Thyroid gland (tissue), 4 donors: ENCODE measurements at places on chromosomes 13 and 19. TPM values are rescaled to one million over a fixed set of nuclear protein-coding genes. Genes with fewer than 3 reads are reported as not detected.

Gene SNAPC2
- total RNA-seq: 14.0 TPM

Gene TSPAN16
- not detected for total RNA-seq

Gene COMMD6
- total RNA-seq: 279 TPM

DNA sequence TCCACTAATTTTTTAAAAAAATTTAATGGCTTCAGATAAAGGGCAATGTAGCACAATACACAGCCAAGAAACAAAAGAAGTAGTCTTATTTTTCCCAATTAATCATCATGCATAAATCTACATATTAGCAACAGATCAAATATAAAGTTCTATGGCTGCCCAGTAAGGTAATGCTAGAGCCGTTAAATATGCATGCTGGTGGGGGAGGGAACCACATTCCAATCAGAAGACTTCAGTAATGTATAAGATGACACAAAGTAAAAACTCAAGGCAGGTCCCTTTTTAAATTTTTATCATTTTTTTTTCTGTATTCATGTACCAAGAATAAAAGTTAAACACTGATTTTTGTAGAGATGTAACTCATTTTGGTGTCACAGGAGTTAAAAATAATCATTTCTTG lies 62.0 kb downstream of the MPHOSPH8 start:
- no peak for DNase-seq

DNA sequence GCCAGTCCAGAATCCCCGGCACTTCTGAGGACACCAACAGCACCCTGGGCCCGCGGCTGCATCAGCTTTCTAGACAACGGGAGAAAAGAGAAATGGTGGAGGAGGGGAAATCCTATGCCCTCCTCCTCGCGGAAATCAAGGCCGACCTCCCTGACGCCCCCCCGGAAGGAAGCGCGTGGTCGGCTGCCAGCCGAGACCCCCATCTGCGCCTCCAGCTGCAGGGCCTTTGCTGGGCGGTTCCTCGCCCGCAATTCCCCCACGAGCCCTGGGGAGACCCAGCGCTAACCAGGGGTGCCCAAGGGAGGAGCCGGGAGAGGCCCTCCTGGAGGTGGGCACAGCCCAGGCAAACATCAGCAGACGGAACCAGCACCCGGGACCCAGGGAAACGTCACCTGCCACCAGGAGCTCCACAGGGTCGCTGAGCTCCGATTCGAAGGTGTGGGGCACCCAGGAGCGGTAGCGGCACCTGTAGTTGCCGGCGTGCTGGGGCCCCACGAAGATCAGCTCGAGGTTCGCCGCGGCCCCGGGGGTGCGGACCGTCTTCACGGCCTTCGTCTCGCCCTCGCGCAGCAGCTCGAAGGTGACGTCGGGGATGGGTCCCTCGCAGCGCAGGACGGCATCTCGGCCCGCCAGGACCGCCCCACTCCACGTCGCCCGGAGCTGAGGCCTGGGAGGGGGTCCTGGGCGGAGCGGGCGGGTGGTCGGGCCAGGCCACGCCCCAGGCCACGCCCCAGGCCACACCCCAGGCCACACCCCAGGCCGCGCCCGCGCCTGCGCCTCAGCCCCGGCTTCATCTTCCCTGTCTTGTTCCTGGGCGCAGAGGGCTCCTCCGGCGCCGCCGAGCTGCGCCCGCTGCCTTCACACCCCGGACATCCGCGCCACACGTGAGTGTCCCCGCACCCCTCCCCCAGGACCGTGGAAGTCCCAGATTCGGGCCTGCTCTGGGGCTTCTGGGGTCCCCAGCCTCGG lies 6.0 kb downstream of the A1BG start:
- DNase-seq: peak; percentile 45

DNA sequence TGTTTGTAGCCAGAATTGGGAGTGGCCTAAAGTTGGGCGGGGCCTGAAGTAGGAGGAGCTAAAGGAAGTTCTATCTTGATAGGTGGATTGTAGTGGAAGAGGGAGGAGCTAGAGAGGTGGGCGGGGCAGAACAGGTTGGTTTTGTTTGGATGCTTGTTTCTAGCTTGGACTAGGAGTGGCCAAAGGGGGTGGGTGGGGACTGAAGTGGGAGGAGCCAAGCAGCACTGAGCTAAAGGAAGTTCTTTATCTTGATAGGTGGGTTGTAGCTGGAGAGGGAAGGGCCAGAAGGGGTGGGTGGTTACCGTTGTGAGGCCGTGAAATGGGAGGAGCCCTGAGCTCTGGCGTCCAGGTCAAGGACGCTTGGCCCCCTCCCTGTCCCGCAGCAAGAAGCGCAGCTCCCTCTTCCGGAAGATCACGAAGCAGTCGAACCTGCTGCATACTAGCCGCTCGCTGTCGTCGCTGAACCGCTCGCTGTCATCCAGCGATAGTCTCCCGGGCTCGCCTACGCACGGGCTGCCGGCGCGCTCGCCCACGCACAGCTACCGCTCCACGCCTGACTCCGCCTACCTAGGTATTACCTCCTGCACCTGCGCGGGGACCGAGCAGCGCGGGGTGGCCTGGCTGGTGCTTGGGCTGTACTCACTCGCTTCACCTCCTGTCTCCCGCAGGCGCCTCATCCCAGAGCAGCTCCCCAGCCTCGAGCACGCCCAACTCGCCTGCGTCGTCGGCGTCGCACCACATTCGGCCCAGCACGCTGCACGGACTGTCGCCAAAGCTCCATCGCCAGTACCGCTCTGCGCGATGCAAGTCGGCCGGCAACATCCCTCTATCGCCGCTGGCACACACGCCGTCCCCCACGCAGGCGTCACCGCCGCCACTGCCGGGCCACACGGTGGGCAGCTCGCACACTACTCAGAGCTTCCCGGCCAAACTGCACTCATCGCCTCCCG lies 8.0 kb downstream of the DNASE2 start:
- DNase-seq: peak; percentile 60

DNA sequence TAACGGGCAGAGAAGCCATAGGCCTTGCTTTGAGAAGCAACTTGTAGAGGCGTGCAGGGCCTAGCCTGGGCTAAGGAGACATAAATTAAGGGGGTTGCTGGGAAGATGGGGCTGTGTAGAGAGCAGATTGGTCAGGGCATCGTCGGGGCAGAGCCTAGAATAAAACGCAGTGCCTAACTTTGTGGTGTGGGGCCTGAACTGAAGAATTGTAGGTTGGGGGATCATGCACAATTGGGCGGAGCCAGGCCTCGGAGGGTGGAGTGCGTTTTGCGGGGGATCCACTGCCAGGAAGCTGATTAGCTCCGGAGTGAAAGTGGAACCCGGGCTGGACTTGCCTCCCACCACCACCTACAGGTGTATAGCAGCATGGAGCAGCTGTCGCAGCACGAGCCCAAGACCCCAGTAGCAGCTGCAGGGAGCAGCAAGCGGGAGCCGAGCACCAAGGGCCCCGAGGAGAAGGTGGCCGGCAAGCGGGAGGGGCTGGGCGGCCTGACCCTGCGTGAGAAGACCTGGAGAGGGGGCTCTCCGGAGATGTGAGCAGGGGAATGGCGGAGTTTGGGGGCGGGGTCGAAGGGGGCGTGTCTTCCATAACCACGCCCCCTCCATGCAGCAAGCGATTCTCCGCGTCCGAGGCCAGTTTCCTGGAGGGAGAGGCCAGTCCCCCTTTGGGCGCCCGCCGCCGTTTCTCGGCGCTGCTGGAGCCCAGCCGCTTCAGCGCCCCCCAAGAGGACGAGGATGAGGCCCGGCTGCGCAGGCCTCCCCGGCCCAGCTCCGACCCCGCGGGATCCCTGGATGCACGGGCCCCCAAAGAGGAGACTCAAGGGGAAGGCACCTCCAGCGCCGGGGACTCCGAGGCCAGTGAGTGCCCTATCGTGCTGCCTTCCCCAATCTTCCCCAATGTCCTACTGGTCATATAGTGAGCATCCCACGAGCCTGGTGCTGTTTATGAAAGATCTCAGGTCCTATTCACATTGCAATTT lies 13.8 kb downstream of the DNASE2 start:
- peak; percentile 49 for DNase-seq

GRCh38 chr13:73138276-73138637 lies 79.5 kb downstream of the KLF5 start:
- no peak for DNase-seq

GRCh38 chr19:33345163-33345562 lies 28.3 kb upstream of the CEBPG start:
- no peak for DNase-seq

- DNase-seq: no peak
Observed at GRCh38 chr13:29483623-29484022, 111.9 kb downstream of the SLC7A1 start.

- DNase-seq: peak; percentile 92
Observed at GRCh38 chr19:40662925-40663694, 27.3 kb downstream of the NUMBL start.

GRCh38 chr19:10800488-10800887 lies 35.5 kb downstream of the TMED1 start:
- DNase-seq: peak; percentile 95

DNA sequence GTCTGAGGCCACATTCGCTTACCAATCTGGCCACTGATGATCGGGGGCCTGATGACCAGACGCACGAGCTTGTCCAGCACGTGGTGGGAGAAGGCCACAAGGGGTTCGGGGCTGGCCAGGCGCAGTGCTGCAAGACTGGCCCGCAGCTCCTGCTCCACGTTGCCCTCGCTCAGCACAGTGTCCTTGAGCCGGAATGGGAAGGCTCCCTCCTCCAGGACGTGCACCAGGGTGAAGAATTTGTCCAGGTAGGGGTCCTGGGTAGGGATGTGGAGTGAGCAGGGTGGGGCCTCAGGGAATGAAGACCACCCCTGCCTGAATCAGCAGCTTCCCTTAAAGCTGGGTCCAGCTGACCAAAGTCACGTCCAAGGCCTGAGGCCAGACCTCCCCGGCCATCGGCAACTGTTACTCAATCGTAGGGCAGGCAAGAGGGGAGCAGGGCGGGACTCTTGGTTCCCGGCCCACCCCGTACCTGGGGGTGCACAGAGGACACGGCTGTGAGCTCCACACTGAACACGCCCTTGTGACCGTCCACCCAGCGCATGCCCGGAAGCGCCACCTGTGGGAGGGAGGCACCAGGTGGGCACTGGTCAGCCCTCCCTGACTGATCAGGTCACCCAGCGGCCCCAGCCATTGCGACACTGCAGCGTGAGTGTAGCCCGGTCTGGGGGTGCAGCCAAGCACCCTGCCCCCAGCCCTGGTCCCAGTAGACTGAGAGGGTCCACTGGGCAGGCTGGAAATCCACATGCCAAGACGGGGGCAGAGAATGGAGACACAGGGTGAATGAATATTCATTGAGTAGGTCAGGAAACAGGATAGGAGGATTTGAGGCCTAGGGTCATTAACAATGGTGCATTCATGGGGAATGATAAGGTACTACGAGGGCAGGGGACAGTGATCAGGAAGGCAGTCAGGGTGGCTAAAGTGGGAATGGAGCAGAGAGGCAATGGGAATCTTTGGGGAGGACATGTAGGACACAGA lies 2.8 kb upstream of the ANGPTL8 start:
- DNase-seq: no peak

DNA sequence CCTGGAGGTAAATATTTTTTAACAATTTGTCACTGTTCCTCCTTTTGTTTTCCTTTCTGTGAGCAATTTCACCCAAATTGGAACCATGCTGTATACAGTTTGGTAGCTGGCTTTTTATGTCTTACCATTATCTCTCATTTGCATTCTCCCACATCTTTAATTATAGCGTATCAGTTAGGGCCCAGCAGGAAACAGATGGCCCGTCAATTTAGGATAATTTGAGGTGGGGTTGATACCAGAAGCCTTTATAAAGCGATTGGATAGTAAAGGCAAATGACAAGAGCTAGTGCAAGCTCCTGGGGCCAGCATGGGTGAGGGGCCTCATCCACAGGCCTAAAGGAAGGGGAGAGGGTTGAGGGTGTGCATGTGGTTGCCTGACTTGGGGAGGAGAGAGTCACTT lies 3.8 kb upstream of the IFNL4 start:
- no peak for DNase-seq

- DNase-seq: no peak
Observed at GRCh38 chr13:38103851-38104250, 234.3 kb upstream of the TRPC4 start.

DNA sequence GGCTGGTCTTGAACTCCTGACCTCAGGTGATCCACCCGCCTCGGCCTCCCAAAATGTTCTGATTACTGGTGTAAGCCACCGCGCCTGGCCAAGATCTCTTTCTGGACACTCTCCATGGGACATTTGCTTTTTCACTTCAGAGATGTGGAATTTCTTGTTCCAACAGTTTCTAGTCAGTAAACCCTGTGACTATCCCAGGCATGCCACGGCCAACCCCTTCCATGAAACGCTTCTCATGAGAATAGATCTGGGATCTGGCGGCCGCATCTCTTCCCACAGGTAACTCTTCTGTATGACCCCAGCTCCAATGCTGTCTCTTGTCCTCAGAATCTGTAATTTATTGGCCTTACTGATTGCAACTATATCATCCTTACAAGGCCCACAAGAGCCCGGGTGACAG lies 16.2 kb downstream of the PLPP2 start:
- no peak for DNase-seq

- DNase-seq: no peak
Observed at GRCh38 chr13:96771486-96772367, 222.5 kb downstream of the OXGR1 start.

GRCh38 chr19:17616686-17616960 lies 61.2 kb downstream of the COLGALT1 start:
- no peak for DNase-seq
